Stimulated activated CD4-positive, alpha-beta T cell treated with anti-CD3 and anti-CD28 coated beads, Interleukin-1b, Interleukin-23, amount 100 ng/mL, for 1 hour (primary cell): ENCODE measurements at places on chromosomes 3 and 15.

DNA sequence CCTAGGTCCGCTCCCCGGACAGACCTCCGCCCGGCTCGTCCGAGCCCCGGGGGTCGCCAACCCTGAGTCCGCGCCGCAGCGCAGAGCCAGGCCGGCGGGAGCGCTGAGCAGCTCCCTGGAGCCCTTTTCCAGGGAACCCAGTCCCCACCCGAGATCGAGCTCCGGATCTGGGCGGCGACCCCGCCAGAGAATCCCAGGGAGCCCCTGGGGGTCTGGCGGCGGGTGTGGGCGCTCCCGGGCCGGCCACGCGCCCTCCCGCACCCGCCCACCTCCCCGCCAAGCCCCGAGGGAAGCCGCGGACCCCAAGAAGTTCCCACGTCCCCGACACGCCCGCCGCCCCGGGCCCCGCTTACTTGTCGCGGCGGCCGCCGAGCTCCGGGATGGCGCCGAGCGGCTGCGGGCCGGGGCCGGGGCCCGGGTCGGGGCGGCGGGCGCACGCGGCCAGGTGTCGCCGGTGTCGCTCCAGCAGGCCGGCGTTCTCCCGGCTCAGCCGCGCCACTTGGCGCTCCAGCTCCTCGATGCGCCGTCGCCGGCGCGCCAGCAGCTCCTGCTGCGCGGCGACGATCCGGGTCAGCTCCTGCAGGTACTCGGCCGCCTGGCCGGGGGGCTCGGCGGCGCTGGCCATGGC lies 137.7 kb downstream of the NUP210 start:
- DNase-seq = no peak

DNA sequence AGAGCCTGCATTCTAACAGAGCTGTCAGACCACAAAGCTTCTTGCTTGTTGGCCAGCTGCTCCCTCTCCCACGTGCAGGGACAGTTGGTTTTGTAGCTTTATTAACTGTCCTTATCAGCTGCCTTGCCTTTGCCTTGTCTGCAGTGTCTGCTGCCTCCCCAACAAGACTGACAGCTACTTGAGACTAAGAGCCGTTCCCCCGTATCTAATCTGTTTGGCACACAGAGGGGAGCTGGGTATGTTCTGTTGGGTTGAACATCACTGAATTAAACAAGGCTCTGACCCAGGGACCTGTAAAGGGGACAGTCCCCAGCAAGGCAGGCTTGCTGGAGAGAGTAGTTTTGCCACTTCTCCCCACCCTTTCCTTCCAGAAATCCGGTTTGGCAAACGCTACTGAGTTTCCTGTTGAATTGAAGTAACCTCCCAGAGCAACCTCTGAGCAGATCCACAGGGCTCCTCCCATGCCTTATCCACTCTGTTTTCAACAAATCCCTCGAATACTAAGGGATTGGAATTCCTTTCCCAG lies 116.1 kb downstream of the ANP32A start:
- DNase-seq = no peak

DNA sequence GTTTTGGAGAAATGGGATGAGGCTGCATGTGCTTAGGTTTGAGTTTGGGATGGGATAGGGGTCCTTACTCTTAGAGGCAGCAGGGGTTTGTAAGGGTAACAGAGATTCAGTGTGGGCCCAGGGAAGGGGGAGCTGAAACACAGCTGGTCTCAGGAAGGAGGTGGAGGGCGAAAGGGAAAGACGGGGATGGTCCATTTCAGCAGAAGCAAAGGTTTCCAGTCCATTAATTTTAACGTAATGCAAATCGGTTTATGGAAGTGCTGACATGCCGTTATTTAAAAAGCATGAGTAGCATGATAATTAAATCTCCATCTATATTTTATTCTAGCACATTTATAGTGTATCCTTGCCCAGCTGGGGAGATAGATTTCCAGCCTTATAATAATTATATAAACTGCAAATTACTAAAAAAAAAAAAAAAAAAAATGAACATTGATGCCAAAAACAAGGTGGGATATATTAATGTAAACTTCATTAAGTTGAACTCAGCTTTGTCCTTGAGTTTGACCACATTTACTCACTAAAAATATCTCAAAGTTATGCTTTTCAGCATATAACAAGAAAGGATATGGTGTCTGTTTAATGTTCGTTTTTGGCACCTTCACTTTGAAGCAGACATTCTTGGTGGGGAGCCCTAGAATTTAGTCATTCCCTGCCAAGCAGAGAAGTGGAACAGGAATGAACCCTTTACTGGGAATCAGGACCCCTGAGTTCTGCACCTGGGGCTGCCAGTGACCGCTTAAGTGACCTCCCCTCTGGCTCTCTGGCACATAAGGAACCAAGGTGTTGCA lies 234.7 kb downstream of the THSD4 start:
- no peak for DNase-seq

- no peak for DNase-seq
Measured at GRCh38 chr3:13879102-13879945, 547 bp downstream of the WNT7A start.

GRCh38 chr3:8816106-8816505 lies 46.7 kb upstream of the OXTR start:
- no peak for DNase-seq

DNA sequence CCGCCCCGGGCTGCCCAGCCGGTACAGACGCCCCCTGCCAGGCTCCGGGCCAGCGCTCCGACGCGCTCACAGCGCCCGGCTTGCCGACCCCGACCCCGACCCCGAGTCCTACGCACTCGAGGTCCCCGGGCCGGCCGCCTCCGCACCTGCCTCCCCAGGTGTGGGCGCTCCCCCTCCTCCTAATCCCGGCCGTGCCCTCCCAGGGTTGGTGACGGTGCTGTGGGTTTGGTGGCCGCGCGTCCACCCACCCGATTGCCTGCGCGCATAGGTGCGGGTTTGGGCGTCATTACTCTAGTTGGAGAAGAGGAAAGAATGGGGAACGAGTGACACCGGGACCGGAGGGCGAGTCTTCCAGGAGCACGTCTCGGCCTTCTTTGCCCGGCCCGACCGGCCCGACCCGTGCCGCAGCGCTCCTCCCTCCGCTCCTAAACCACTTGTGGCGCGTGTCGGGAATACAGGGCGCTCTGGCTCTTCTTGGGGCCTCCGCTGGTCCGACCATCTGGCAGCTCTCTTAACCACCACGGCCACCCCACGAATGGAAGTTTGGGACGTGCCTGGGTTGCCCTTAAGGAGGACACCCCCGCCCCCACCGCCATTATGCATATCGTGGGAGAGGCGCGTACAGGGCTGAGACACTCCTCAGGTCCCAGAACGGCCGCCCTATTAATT lies 810 bp upstream of the THRB start:
- DNase-seq = no peak

- DNase-seq = no peak
Measured at GRCh38 chr3:161139686-161140085, 34.5 kb upstream of the B3GALNT1 start.

DNA sequence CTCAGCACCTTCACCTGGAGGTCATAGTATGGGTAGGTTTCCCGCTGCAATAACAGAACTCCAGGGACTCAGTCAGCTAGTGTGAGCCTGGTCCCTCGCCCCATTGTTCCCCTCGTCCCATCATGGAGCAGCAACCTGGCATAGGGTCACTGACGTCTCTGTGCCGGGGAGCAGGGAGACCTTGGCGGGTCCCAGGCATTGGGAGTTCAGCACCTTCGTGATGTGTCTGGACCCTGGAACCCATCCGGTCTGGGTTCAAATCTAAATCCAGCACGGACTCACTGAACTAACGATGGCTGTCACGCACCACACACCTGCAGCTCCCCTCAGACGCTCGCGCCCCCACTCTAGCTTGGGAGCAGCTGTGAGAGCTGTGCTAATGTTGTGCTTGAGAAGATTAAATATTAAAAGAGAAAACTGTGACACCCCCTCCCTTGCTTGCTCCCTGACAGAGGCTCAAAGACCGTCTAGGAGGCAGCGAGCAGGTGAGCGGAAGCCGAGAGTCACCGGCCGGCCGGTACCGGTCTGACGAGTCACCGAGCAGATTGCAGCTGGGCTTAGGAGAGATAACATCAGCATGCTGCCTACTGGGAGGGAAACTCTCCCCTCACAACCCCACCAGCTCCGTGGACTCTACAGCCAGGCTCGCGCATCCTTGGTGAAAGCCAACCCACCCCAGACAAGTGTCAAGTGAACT lies 742 bp downstream of the PLA2G4F start:
- DNase-seq = no peak

DNA sequence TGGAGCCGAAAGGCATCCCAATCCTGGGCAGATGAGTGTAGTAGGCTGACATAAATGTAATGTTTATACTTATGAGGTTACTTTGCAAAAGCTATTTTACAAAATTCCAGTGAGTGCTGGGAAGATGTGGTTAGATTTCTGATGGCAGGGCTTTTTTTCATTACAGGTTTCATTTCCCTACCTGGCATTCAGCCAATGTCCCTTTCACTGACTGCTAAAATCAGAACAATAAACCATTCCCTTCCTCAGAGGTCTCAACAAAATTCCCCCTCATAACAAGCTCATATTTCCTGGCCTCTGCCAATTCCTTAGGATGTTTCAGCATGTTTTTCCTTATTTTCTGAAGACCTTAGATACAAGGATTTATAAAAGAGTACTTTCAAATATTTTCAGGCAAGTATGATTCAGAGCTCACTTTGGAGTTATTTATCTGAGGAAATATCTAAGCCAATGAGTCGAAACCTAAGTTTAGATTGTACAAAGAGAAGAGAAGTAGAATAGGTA lies 40.9 kb upstream of the CCDC80 start:
- DNase-seq = no peak

DNA sequence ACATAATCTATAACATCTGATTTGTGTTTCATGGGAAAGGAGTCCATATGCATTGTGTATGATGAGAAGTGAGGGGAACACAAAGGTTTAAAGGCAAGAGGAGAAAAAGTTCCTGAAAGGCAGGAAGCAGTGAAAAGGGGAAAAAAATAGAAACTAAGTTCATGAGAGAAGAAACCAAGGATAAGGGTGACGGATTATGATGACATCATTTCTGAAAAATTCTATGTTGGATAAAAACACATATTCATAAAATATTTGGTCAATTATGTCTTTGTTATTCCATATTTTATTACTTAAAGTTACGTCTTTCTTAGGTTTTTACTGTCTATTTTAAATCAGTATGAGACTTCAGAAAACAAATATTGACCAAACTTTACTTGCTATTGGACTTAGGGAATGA lies 48.6 kb upstream of the CP start:
- no peak for DNase-seq

DNA sequence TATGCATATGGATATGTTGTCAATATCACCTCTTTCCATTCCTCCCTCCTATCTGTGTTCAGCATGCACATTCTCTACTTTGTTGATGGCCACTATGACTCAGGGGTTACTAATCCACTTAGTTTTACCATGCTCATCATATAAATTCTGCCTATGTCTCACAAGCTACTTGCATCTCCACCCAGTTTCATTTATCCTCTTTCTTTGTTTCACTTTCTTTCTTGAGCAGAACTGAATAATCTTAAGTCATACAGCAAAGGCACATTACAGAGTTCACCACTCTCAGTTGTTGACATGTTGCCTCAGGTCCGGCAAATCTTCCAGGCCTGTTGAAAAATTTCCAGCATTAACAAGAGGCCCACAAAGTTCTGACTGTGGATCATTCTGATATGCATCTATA lies 71.5 kb downstream of the SSR3 start:
- DNase-seq = no peak

- DNase-seq = no peak
Measured at GRCh38 chr15:37125143-37125542, 24.8 kb upstream of the MEIS2 start.

DNA sequence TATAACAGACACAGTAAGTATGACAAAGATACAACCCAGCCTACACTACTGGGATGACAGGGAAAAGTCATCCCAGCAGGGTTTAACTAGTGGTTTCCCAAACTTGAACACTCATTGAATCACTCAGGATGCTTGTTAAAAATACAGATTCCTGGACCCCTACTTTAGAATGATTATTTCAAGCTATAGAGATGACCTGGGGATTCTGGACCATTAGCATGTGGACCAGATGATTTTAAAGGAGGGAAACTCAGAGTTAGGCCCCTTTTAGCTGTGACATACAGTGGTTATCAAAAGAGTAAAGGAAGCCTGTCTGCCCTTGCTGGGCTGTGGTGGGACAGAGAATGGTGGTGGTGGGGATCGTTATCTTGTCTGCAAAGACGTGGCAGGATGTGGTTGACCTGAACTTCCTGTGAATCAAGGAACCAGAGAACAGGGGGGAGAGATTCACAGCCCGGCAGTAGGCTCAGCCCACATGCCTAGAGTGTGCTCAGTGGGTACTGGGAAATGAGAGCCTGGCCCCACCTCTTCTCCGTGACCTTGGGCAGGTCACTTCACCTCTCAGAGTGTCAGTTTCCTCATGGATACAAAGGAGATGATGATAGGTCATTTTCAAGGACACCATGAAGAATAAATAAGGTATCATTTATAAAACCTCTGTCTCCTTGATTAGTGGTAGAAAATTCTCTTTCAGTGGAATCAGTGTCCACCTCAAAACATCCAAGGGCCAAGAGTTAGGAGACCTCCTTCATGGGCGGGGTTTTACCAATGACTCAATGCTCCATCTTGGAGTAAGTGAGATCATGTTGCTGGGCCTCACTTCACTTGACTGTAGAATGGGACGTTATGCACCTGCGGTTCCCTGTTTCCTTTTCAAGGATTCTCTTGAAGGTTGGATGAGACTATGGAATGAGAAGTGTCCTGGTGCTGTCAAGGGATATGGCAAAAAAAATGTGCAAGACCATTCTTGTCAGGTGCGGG lies 306.5 kb downstream of the RPLP1 start:
- DNase-seq = peak; percentile 55

GRCh38 chr3:151290673-151291072 lies 12.3 kb upstream of the P2RY14 start:
- no peak for DNase-seq

DNA sequence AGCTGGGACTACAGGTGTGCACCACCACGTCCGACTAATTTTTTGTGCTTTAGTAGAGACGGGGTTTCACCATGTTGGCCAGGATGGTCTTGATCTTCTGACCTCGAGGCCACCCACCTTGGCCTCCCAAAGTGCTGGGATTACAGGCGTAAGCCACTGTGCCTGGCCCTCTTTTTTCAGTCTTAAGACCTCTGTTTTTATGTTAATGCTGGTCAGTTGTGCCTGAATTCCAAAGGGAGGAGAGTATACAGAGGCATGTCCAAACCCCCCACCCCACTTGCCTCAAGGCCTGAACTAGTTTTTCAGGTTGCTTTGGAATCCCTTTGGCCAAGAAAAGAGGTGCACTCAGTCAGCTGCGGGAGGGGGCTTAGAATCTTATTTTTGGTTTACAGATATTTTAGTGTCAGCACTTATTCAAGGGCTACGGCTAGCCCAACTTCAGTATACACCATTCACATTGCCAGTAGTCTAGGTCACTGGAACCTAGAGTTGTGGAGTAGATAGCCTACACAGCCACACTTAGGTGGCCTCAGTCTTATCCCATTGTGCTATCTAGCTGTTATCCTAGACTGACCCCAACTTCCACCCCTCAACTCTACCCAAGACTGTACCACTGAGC lies 128.0 kb upstream of the TPM1 start:
- no peak for DNase-seq

DNA sequence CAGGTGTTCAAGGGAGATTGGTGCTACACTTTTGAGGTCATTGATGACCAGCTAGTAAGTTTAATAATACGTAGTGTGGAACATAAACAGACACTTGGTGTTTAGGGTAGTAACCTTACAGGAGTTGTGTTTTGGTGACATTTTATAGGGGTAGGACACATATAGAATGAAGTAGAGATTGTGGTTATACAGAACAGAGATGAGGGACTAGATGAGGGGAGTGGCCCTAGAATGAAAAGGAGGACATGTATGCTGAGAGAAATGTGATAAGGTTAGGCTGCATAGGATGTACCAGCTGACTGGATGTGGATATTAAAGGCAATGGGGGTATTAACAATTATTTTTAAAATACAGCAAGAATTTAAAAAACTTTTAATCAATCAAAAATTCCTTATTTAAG lies 8.0 kb downstream of the MBNL1 start:
- DNase-seq = no peak
